ENCODE measurements at places on chromosomes 3 and 15.
A peak's percentile ranks its signal among the peaks of the same experiment; 100 is the strongest.

DNA sequence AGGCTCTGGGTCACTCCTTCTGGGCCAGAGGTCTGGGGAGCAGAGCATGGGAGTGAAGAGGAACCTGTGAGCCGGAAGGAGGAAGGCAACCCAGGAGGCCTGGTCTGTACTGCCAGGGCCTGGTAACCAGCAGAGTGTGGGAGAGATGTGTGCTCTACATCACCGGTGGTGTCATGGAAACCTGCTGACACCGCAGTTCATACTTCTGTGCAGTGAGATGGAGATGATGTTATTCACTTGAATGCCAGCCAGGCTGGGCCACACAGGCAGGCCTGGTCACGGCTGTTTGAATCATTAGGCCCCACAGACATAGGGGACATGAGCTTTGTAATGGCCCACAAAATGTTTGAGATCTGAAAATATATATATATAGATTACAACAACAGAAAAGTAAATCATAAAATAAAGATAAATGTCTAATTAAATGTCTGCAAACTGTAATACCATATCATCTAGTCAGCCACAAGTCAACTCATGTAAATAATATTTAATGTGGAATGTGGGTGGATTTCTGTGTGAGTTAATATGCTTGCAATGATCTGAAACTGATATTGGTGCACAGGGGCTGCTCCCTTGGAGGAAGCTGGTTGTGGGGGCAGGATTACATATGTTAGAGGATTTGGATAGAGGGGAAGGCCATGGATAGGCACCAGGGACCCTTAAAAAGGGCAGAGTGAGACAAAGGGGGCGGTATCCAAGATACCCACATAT lies 108.5 kb upstream of the PFN2 start:
- no peak for DNase-seq

- DNase-seq, result no peak
Observed at GRCh38 chr3:46367811-46368210, 2.9 kb upstream of the CCR5 start.

GRCh38 chr3:32305361-32305876 lies 66.9 kb downstream of the CMTM8 start:
- no peak for DNase-seq

- no peak for DNase-seq
Observed at GRCh38 chr3:156334841-156335545, 214.6 kb downstream of the KCNAB1 start.

DNA sequence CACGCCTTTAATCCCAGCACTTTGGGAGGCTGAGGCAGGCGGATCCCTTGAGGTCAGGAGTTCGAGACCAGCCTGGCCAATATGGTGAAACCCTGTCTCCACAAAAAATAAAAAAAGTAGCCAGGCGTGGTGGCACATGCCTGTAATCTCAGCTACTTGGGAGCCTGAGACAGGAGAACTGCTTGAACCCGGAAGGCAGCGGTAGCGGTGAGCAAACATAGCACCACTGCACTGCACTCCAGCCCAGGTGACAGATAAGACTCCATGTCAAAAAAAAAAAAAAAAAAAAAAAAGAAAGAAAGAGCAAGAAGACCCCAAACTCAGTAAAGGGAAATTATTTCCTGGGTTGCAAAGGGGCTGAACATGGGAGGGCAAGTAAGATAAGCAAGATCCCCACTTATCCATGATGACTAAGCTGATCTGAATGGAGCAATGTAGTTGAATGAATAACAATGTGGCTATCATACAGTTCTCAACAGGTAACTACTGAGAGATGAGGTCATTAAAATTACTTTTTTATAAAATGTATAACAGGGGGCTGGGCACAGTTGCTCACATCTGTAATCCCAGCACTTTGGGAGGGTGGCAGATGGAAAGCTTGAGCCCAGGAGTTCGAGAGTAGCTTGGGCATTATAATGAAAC lies 46.0 kb downstream of the RBM15B start:
- DNase-seq, result no peak

GRCh38 chr15:55230953-55231352 lies 34.2 kb upstream of the RSL24D1 start:
- no peak for DNase-seq

GRCh38 chr3:16932877-16933276 lies 48.1 kb downstream of the PLCL2 start:
- DNase-seq, result no peak

- peak; percentile 78 for DNase-seq
Observed at GRCh38 chr3:154904328-154904727, 175.8 kb upstream of the MME start.

GRCh38 chr3:73393005-73393404 lies 231.7 kb downstream of the PDZRN3 start:
- no peak for DNase-seq

- no peak for DNase-seq
Observed at GRCh38 chr3:9179826-9180763, 69.4 kb downstream of the SRGAP3 start.

Data from GM23338 (cell line).